ENCODE measurements at places on chromosomes 3 and 15. TPM values are rescaled to one million over a fixed set of nuclear protein-coding genes. Genes with fewer than 3 reads are reported as not detected.

Gene IL1RAP
- 5.0 TPM for total RNA-seq

Gene LRRIQ4
- total RNA-seq, result not detected

Gene SLC15A2
- total RNA-seq, result 0.29 TPM

Gene CPEB1
- total RNA-seq, result 2.8 TPM

Gene GPR156
- total RNA-seq, result 0.34 TPM

Gene SRGAP3
- total RNA-seq, result 0.98 TPM

Gene SCAANT1
- total RNA-seq, result not detected

Gene TTC21A
- total RNA-seq, result 1.9 TPM

Gene MAPK6
- 63.5 TPM for total RNA-seq

Gene AP4E1
- 8.0 TPM for total RNA-seq

Gene PLCL2
- 6.2 TPM for total RNA-seq

Gene SLC6A1
- not detected for total RNA-seq

Gene DPH3
- total RNA-seq, result 25.5 TPM

Gene CD200R1
- 0.06 TPM for total RNA-seq

Gene GLDN
- total RNA-seq, result not detected

Gene ALCAM
- total RNA-seq, result 70.0 TPM

Gene TLR9
- total RNA-seq, result not detected

Gene PDIA5
- total RNA-seq, result 25.3 TPM

Gene PIF1
- 21.5 TPM for total RNA-seq

Gene OR5H1
- not detected for total RNA-seq

Gene DUOXA2
- total RNA-seq, result not detected

Gene KBTBD13
- not detected for total RNA-seq

Gene KIAA1143
- 16.3 TPM for total RNA-seq

Gene DLL4
- 1.2 TPM for total RNA-seq

Gene GOLIM4
- total RNA-seq, result 19.2 TPM

Gene GOLGA8R
- 0.34 TPM for total RNA-seq

Gene IL12A
- 0.94 TPM for total RNA-seq

Gene CFAP100
- not detected for total RNA-seq

Gene FETUB
- 0.14 TPM for total RNA-seq

Gene DUOXA1
- total RNA-seq, result 0.08 TPM

Gene PPP1R14D
- total RNA-seq, result not detected

Gene SERPINI2
- total RNA-seq, result not detected

Gene HRG
- total RNA-seq, result not detected

Gene ZNF148
- 12.1 TPM for total RNA-seq

Gene PPP2R3A
- 3.6 TPM for total RNA-seq

Gene SUMF1
- total RNA-seq, result 22.2 TPM

Gene ZNF502
- 1.8 TPM for total RNA-seq

Gene ROPN1
- not detected for total RNA-seq

Gene SLC22A13
- total RNA-seq, result not detected

Gene SLC28A1
- total RNA-seq, result not detected

Gene THAP10
- total RNA-seq, result 5.8 TPM

Gene IL17RE
- 1.1 TPM for total RNA-seq

Gene TRPC1
- 8.3 TPM for total RNA-seq

Gene HPS3
- total RNA-seq, result 30.1 TPM

Gene NMNAT3
- total RNA-seq, result 2.1 TPM

Gene C15orf62
- 0.16 TPM for total RNA-seq

Gene ZMYND10
- 1.5 TPM for total RNA-seq

Gene SLC12A1
- not detected for total RNA-seq

Gene NTRK3
- 27.5 TPM for total RNA-seq

Gene NEO1
- total RNA-seq, result 40.5 TPM

Gene MOBP
- total RNA-seq, result not detected
